ENCODE measurements at places on chromosomes 4 and X.

DNA sequence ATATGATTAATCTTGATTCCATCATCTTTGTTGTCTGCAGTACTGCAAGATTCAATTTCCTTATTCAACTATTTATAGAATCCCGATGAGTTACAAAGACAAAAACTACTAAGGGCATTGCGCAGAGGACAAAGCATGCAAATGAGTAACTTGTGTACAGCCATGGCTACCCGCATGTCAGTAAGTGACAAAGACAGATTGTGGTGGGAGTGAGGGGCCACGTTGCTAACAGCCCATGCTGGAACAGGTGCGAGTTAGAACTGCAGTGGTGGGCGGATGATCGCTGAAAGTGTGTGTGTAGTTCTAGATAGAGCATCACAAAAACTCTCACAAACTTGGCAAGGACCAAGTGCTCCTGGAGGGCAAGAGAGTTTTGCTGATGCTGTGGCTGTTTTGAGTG is 49.5 kb downstream of the ACOX3 start:
- DNase-seq: no peak

DNA sequence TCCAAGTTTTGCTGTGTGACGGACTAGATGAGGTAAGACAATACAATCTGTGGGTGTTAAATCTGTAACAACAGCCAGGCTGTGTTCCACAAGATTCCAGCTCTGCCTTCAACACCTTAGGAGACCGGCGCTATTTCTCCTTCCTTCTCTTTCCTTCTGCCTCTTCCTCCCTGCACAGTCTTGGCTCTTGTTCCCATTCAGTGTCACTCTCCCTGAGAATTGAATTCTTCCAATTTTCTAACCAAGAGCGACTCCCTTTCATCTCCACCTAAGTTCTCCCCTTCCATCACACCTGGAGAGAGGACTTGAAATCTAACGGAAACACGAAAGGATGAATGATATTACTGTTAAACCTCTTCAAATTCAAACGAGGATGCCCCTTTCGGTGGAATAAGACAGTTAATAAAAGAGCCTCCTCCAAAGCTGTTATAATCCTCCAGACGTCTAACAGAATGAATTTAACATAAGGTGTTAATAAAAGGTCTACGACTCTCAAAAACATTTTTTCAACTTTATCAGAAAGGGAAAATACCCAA is 2.7 kb downstream of the EPHA5 start:
- no peak for DNase-seq

DNA sequence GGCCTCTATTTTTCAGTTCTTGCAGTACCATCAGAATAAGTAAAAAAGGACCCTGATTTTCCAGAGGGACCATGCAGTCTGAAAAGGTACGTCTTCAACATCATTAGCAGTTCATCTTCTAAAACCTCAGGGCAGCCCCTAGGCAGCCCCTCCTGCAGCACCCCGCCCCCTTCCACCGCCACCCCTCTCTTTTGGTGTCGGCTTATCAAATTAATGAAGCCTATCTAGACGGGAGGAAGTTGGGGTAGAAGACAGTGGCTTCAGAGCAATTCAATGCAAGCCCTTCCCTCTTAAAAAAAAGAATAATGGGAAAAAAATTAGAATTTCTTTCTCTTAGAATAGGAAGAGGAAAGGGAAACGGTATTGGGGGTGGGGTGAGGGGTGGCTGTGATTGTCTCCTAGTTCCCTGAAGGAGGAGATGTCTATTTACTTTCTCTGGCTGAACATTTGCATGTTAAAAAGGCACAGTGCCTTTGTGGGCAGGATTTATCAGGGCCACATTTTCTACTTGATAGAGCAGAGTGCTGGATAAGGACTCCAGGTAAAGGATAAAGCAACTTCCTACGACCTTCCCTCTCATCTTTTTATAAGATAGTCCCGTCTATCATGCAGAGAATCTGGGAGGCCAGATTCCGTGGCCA is 159.4 kb downstream of the MGST2 start:
- no peak for DNase-seq

GRCh38 chr4:165627128-165627527 is 245.9 kb upstream of the TLL1 start:
- no peak for DNase-seq

DNA sequence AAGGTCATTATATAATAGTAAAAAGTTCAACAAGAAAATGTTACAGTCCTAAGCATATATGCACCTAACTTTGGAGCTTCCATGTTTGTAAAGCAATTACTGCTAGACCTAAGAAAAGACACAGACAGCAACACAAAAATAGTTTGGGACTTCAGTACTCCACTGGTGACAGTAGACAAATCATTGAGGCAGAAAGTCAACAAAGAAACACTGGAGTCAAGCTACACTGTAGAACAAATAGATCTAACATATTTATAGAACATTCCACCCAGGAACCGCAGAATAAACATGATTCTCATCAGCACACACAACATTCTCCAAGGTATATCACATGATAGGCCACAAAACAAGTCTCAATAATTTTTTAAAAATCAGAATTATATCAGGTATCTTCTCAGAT is 42.6 kb downstream of the ARFIP1 start:
- DNase-seq: no peak

DNA sequence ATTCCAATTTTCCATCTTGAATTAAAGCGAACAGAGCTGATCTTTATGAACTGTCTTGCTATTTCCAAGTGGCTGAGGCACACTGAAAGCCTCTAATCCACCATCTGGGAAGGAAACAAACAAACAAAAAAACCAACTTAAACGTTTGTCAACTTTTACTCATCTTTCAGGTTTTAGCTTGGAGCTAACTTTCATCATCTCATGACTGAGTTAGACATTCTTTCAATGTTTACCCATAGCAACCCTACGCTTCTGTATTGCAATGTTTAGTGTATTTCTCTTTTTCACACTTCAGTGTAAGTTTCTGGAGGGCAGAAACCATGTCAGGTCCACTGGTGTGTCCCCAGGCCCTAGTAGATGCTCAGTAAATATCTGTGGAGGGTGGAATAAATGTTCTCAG is 343.8 kb downstream of the GBA3 start:
- DNase-seq: no peak

- no peak for DNase-seq
Measured at GRCh38 chr4:39649639-39650265, 11.1 kb upstream of the SMIM14 start.

DNA sequence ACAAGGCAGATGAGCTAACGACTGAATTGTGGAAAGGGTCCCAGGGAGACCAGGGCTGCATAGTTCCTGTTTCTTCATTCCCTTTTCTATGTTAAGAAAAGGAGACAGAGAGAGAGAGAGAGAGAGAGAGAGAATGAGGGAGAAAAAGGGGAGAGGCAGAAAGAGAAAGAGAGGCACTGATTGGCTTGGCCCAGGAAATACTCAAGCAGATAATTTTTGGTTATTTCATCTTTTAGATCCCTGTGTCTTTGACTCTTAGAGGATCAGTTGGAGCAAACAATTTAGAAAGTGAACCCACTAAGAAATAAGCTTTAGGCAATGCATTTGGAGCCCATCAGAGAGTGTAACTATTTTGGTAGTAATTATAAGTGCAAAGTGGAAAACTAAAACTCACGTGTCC is 103.4 kb downstream of the CEP44 start:
- no peak for DNase-seq

- no peak for DNase-seq
Measured at GRCh38 chrX:74318672-74319071, 14.7 kb downstream of the ZCCHC13 start.

GRCh38 chr4:15457406-15458201 is 12.1 kb upstream of the CC2D2A start:
- no peak for DNase-seq

GRCh38 chr4:143184217-143184502 is 557 bp upstream of the USP38 start:
- DNase-seq: no peak

- no peak for DNase-seq
Measured at GRCh38 chr4:169179609-169180521, 90.9 kb downstream of the SH3RF1 start.

- DNase-seq: no peak
Measured at GRCh38 chr4:47746122-47746521, 91.7 kb downstream of the CORIN start.

Data from stimulated activated CD8-positive, alpha-beta memory T cell treated with anti-CD3 and anti-CD28 coated beads, Interleukin-7, amount 100 ng/mL, for 48 hours (primary cell).